Stimulated activated CD8-positive, alpha-beta memory T cell treated with anti-CD3 and anti-CD28 coated beads, Interleukin-2, amount 100 ng/mL, for 1 hour (primary cell): ENCODE measurements at places on chromosomes 1 and 21.

DNA sequence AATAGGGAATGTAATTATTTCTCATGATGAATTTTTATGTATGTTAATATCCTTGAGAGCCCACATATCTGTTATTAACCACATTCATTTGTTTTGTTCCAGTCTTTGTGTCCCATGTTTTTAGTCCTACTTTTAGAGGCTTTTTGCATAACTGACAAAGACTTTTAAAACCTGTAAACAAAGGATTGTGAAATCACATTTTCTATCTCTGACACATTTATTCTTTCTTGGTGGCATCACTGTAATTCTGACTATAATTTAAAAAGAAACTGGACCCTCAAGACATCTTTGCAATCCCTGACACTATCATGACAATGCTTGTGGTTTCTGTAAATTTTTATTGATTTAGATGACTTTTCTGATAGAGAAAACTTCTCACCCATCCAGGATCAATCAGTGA is 313.1 kb downstream of the SIPA1L2 start:
- no peak for DNase-seq

GRCh38 chr1:46558141-46558963 is 6.9 kb upstream of the KNCN start:
- no peak for DNase-seq

DNA sequence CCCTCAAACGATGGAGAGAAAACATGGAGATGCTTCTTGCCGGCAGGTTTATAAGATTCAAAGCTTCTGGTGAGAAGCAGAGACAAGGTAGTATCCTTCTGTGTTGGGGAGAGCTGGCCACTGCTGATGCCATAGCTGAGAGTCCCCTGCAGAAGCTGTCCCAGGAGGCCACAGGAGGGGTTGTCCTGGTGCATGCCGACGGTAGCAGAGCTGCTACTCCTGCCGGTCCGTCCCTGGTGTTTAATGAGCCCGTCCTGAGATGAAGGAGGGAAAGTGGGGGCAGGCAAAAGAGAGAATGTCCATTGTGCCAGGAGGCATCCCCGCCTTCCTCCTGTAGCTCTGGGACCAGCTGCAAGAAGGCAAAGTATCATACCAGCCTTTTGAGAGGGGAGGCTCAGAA is 10.4 kb upstream of the C2CD2 start:
- no peak for DNase-seq

DNA sequence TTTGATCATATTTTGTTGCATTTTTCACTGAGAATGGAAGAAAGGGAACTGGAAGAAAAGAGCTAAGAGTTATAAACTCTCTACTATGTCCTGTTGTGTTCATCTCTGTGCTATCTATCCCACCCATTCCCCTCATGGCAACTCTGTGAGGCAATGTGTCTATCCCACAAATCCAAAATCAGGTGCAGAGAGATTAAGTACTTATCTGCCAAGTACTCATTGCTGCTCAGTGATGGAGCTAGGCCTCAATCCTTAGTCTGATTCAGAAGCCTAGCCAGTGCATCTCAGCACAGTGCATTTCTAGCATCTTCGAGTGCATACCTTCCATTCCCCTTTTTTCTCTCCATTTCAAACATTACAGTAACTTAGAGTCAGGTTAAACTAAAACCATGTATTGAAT is 270.6 kb downstream of the TPR start:
- no peak for DNase-seq

DNA sequence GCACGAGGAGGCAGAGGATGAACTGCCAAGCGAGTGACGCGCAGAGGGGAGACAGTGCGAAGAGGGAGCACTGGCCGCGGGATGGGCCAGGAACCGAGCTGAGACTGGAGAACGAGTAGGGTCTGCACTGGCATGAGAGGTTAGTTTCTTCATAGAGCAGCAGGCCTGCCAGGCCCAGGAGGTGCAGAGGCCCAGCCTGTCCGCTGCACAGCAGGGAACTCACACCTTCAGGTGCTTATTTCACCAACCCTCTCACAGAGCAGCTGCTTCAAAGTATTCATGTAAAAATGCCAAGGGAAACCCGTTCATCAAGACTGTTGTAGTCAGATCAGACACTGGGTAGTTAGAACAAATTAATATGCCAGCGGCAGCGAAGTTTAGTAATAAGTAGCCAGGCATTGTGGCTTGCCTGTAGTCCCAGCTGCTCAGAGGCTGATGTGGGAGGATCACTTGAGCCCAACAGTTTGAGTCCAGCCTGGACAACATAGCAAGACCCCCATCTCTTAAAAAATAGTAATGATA is 144.5 kb downstream of the SLC45A1 start:
- no peak for DNase-seq

- DNase-seq = no peak
These were observed 22.9 kb upstream of the SLC44A3 start for GRCh38 chr1:94797291-94797690.

GRCh38 chr1:7916501-7916830 is 24.2 kb downstream of the TNFRSF9 start:
- no peak for DNase-seq
